IMR-90 (cell line): ENCODE measurements at places on chromosomes 12 and 14. TPM values are rescaled to one million over a fixed set of nuclear protein-coding genes. Genes with fewer than 3 reads are reported as not detected.

The FITM1 gene
- total RNA-seq = not detected in 2 replicates

- H3K27ac ChIP-seq = peak overlapping the region; percentile 75
- DNase-seq = peak; percentile 73
- peaks cover 60% of the 10 kb centered on the region for H3K4me1 ChIP-seq
- no peak overlapping the region for H3K4me3 ChIP-seq
- no peaks in the 10 kb centered on the region for H3K27me3 ChIP-seq
These were observed 16.9 kb downstream of the LTBP2 start for GRCh38 chr14:74595006-74595735.

- no peak overlapping the region for H3K4me3 ChIP-seq
- H3K27me3 ChIP-seq = no peaks in the 10 kb centered on the region
- H3K36me3 ChIP-seq = no peaks in the 10 kb centered on the region
These were observed 57.5 kb upstream of the PTGR2 start for GRCh38 chr14:73794146-73794545.

The CHPT1 gene
- total RNA-seq = 8.1 and 18.6 TPM in 2 replicates

DNA sequence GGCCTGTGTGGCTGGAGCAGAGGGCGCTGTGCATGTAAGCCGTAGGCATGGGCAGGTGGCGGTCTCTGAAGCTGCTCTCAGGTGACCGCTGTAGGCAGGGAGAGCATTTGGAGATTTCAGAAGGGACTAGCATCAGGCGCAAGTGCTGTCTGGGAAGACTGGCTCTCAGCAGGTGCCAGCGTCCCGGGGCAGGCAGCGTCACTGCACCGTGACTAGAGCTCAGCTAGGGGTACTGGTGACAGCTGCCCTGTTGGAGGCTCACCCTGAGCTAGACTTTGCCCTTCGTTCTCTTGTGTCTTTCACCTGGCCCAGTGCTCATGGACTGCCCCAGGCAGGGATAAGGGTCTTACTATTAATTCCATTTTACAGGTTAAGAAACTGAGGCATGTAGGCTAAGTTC is 78.9 kb downstream of the DDX51 start:
- peaks cover 2% of the 10 kb centered on the region; the same call in 1 of the 2 replicates for H3K4me1 ChIP-seq
- H3K36me3 ChIP-seq = peaks cover 71% of the 10 kb centered on the region
- H3K27ac ChIP-seq = no peak overlapping the region
- H3K27me3 ChIP-seq = no peaks in the 10 kb centered on the region
- no peak overlapping the region for H3K4me3 ChIP-seq

DNA sequence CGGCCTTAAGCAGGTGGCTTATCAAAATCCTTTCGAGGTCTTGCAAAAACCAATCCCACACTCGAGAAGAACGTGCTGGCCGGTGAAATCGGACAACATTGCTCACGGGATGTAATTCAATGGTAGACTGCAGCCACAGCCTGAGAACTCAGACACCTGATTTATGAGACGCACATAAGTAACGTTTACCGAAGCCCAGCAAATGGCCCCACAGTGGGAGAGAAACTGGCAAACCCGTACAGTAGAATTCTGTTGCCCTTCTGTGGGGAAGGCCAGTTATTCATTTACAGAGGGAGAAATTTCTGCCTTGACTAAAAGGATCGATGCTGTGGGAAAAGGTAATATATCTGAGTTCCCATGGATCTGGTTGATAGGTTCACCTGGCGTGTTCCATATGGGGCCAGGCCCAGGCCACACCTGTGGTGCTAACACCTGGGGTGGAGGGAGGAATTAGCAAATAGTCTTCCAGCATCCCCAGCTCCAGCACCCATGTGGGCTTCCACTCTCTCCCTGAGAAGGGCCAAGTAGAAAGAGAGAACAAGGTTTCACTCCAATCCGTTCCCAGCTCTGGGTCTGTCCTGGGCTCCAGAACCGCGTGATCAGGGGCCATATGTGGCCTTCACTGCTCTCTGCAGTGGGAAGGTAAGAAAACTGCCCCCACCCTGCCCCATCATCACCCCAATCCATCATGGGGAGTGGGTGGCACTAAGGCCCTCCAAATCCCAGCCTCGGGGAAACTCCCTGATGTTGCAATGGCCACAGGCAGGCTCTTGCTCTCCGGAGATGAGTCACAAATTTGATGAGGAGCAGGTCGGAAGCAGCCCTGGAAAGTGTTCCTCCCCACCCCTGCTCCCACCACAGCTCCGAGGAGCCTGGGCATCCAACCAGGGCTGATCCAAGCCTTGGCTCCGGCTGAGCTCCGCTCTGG is 12.7 kb downstream of the BDKRB1 start:
- peak; percentile 99 for DNase-seq
- no peak overlapping the region for H3K4me3 ChIP-seq
- H3K4me1 ChIP-seq = peaks cover 38% of the 10 kb centered on the region
- no peaks in the 10 kb centered on the region for H3K27me3 ChIP-seq

- no peak overlapping the region for H3K27ac ChIP-seq
- H3K27me3 ChIP-seq = no peaks in the 10 kb centered on the region
- no peaks in the 10 kb centered on the region for H3K4me1 ChIP-seq
- H3K4me3 ChIP-seq = no peak overlapping the region
- no peaks in the 10 kb centered on the region for H3K36me3 ChIP-seq
- DNase-seq = no peak
These were observed 1133.0 kb downstream of the VRK1 start for GRCh38 chr14:97930166-97930565.

GRCh38 chr12:22916241-22916640 is 291.3 kb downstream of the ETNK1 start:
- no peak overlapping the region for H3K4me3 ChIP-seq
- H3K27me3 ChIP-seq = peaks cover 4% of the 10 kb centered on the region; the same call in 1 of the 2 replicates
- DNase-seq = no peak
- H3K4me1 ChIP-seq = no peaks in the 10 kb centered on the region
- H3K36me3 ChIP-seq = no peaks in the 10 kb centered on the region

DNA sequence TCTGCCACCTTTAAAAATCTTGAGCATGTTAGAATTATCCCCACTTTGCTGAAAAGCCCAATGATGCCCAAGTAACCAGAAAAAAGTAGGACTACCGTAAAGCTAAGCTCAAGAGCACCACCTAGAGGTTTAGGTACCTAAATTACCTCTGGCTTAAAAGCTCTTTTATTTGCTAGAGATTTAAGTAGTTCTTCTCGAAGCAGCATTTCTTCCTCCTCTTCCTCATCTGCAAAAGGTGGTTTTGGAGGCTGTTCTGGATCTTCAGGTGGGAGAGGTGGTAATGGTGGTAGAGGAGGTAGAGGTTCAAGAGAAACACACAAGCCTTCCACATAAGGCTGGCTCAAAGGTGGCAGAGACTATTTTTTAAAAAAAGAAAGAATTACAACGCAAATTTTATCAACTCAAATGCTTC is 26.9 kb downstream of the ZFC3H1 start:
- no peak overlapping the region for H3K27ac ChIP-seq
- peaks cover 46% of the 10 kb centered on the region for H3K36me3 ChIP-seq
- peak; percentile 72 for DNase-seq
- H3K4me1 ChIP-seq = no peaks in the 10 kb centered on the region

DNA sequence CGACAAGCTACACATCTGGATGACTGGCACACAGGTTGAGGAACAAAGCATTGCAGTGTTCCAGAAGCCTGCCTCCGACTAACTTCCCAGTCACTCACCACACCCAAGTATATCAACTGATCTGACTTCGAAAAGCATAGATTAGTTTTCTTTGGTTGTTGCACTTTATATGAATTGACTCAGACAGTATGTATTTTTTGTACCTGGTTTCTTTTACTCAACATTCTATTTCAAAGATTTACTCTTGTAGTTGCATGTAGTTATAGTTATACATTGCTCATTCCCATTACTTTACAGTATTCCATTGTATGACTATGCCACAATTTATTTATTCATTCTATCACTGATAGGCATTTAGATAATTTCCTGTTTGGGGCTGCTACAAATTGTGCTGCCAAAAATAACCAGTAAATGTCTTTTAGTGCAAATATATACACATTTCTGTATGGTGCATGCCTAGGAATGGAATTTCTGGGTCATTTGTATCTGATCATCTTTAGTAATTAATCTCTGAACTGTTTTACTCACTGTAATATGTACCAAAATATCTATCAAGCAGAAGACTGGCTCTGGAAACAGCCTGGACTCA is 17.8 kb downstream of the PLCZ1 start:
- H3K4me3 ChIP-seq = no peak overlapping the region
- H3K27ac ChIP-seq = peak overlapping the region; percentile 73
- H3K4me1 ChIP-seq = peaks cover 3% of the 10 kb centered on the region
- DNase-seq = peak; percentile 49
- H3K36me3 ChIP-seq = no peaks in the 10 kb centered on the region

The PSMC1 gene
- total RNA-seq = 194 and 325 TPM in 2 replicates

The LRIG3 gene
- total RNA-seq = 63.9 and 71.2 TPM in 2 replicates

- H3K27ac ChIP-seq = no peak overlapping the region
- H3K27me3 ChIP-seq = no peaks in the 10 kb centered on the region; the same call in 1 of the 2 replicates
- H3K4me1 ChIP-seq = no peaks in the 10 kb centered on the region
- DNase-seq = no peak
- no peak overlapping the region for H3K4me3 ChIP-seq
These were observed 165.0 kb upstream of the GZMB start for GRCh38 chr14:24798911-24799462.

DNA sequence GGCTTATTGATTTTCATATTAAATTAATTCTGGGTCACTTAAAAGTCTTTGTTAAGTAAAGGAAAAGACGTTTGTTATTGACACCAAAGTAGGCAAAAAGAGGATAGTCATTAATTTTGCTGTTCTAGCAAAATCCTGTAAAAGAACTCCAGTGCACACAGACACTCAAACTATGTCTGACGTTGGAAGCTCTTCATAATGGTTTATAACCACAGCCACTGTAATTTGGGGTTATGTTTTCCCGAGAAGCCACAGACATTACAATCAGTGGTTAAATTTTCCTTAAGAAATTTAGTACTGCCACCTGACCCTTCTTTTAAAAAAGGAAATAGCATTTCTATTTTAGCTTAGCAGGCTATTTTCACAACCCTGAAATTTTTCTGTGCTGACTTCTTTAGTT is 267.5 kb downstream of the CCDC91 start:
- no peak for DNase-seq
- no peaks in the 10 kb centered on the region for H3K36me3 ChIP-seq
- no peak overlapping the region for H3K27ac ChIP-seq
- no peaks in the 10 kb centered on the region for H3K27me3 ChIP-seq
- no peak overlapping the region for H3K4me3 ChIP-seq

DNA sequence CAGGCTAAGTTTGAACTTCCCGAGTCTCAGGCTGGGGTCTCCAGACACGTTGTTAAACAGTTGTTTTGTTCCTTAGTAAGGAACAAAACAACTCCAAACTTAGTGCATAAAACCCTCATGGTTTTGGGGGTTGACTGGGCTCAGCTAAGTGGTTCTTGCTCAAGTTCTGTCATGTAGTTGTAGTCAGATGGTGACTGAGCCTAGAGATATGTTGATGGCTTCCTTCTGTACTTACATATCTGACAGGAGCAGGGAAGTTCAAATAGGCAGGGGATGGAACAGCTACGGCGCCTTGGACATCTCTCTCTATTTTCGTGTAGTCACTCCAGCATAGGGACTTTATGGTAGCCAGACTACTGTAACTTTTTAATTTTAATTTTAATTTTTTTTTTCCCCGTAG is 45.7 kb downstream of the SPATS2 start:
- H3K27me3 ChIP-seq = no peaks in the 10 kb centered on the region
- peak; percentile 42 for DNase-seq
- no peaks in the 10 kb centered on the region for H3K36me3 ChIP-seq
- peaks cover 3% of the 10 kb centered on the region; the same call in 1 of the 2 replicates for H3K4me1 ChIP-seq
- no peak overlapping the region for H3K27ac ChIP-seq

The GPR84 gene
- not detected in 2 replicates for total RNA-seq

The KRT77 gene
- total RNA-seq = not detected in 2 replicates

The RNASE3 gene
- not detected in 2 replicates for total RNA-seq

The IL22 gene
- total RNA-seq = not detected in 2 replicates

DNA sequence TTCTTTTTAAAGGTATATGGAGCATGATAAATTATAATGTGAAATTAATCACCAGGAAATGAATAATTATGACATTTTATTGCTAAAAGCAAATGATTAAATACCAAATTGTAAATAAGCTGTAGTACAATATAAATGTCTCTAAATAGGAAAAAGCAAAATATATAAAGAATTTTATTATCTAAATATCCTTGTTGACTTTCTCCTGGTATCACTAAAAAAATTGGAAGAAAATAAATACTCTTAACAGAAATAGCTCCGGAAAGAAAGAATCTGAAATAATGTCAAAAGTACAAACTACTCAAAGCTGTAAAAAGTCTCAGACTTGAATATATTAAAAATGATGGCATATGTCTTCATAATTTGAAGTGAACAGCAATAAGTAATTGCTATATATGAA is at the start of gene OR11H7:
TSS of gene OR11H7 (plus strand) at position 301 of the 400 bp plus-strand sequence.
- H3K27me3 ChIP-seq = no peaks in the 10 kb centered on the region
- H3K4me1 ChIP-seq = no peaks in the 10 kb centered on the region
- no peaks in the 10 kb centered on the region for H3K36me3 ChIP-seq
- H3K4me3 ChIP-seq = no peak within 1 kb of the TSS

- H3K27me3 ChIP-seq = no peaks in the 10 kb centered on the region
- no peak overlapping the region for H3K27ac ChIP-seq
- peak; percentile 49 for DNase-seq
- no peaks in the 10 kb centered on the region for H3K36me3 ChIP-seq
These were observed 116.0 kb downstream of the CACNA1C start for GRCh38 chr12:2168808-2169207.

- H3K4me3 ChIP-seq = no peak overlapping the region
- H3K36me3 ChIP-seq = no peaks in the 10 kb centered on the region
- DNase-seq = no peak
- no peak overlapping the region for H3K27ac ChIP-seq
- H3K27me3 ChIP-seq = no peaks in the 10 kb centered on the region
These were observed 12.5 kb downstream of the PAPOLA start for GRCh38 chr14:96514694-96515093.

The RIMKLB gene
- 18.8 and 23.1 TPM in 2 replicates for total RNA-seq

The OTX2 gene
- total RNA-seq = not detected in 2 replicates

DNA sequence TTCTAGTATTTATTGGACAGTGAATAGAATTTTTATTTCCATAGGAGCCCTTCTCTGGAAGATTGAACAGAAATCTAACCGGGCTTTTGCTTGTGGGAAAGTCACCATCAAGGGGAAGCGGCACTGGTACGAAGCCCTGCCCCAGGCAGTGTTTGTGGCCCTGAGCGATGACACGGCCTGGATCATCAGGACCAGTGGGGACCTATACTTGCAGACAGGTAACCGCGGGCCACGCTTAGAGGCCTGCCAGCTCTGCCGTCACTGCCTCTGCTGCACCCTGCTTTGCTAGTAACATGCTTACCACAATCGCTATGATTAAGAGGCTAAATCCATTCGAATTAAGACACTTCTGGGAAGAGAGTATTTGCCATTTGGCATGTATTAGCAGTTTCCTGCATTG is 69.2 kb downstream of the ANKRD9 start:
- peaks cover 24% of the 10 kb centered on the region for H3K36me3 ChIP-seq
- no peak for DNase-seq
- no peak overlapping the region for H3K27ac ChIP-seq
- H3K27me3 ChIP-seq = no peaks in the 10 kb centered on the region

GRCh38 chr14:76810525-76810924 is 2.2 kb downstream of the ANGEL1 start:
- H3K4me3 ChIP-seq = no peak overlapping the region
- no peaks in the 10 kb centered on the region for H3K27me3 ChIP-seq
- no peaks in the 10 kb centered on the region for H3K4me1 ChIP-seq
- H3K27ac ChIP-seq = no peak overlapping the region
- DNase-seq = no peak
